ENCODE measurements at places on chromosomes 11 and 22.
A peak's percentile ranks its signal among the peaks of the same experiment; 100 is the strongest.

DNA sequence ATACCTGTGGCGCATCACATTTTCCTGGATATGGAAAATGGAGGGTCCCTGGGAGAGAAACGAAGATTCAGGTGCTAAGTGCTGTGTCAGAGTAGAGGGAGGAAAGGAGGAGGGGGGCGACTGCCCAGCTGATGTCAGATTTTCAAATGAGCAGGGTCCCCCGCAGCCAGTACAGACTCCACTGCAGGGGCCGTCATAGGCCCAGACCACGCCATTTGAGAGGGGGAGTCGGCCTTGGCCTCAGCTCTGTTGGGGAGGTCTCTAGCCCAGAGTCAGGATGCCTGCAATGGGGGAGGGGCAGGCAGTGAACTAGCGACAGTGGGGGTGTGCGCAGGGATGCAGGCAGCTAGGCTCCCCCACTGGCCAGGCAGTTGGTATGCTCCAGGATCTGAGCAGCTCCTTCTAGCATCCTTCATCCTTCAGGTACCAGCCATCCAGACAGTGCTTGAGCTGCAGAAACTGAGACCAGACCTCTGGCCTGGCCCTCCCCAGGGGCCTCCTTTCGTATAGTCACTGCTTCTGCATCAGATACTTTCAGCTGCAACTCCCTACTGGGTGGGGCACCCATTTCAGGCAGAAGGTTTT lies at the start of the genes BSCL2 and GNG3:
TSS of gene BSCL2 (minus strand) at position 148 of the 585 bp plus-strand sequence. CDS start 229 bp downstream, outside the sequence.
TSS of gene GNG3 (plus strand) at position 400 of the 585 bp plus-strand sequence. CDS start 620 bp downstream, outside the sequence.
- no peak for DNase-seq

- no peak for DNase-seq
Measured at GRCh38 chr11:11949482-11949881, 58.9 kb downstream of the DKK3 start.

- no peak for DNase-seq
Measured at GRCh38 chr22:47051441-47052071, 289.1 kb downstream of the TBC1D22A start.

DNA sequence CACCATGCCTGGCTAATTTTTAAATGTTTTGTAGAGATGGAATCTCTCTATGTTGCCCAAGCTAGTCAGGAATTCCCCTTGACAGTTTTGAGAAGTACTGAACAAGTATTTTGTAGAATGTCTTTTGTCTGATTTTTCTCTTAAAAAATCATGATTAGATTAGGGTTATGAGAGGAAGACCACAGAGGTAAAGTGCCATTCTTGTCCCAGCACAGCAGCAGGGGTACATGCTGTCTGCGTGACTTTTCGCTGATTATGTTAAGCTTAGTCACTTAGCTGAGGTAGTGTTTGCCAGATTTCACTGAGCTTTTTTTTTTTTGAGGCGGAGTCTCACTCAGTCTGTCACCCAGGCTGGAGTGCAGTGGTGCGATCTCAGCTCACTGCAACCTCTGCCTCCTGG lies 13.6 kb upstream of the NUP160 start:
- no peak for DNase-seq

DNA sequence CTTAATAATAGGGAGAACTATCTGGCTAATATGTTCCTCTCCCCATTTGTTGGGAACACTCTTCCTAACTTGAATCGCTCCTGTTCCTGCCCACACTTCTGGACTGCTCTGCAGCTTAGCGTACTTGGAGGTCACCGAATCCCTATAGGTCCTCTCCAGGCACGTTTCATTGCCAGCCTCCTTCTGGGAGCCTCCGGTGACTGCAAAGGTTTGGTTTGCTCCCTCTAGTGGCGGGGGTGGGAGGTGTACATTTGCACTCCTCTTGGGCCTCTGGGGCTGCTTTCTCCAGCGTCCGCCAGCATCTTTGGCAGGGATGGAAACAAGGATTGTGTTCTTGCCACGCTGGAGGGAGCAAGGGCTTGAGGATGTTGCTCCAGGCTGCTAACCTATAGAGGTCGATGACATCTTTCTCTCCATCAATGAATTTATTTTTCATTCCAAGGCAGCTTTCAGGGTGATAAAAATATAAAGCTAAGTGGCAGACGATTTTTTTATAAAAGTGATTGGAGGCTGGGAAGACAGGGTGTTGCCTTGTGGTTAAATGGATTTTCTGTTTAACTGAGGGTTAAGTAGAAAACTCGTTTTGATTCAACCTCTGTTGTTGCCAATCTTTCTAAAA lies 48.7 kb downstream of the TSPAN18 start:
- DNase-seq = peak; percentile 79

DNA sequence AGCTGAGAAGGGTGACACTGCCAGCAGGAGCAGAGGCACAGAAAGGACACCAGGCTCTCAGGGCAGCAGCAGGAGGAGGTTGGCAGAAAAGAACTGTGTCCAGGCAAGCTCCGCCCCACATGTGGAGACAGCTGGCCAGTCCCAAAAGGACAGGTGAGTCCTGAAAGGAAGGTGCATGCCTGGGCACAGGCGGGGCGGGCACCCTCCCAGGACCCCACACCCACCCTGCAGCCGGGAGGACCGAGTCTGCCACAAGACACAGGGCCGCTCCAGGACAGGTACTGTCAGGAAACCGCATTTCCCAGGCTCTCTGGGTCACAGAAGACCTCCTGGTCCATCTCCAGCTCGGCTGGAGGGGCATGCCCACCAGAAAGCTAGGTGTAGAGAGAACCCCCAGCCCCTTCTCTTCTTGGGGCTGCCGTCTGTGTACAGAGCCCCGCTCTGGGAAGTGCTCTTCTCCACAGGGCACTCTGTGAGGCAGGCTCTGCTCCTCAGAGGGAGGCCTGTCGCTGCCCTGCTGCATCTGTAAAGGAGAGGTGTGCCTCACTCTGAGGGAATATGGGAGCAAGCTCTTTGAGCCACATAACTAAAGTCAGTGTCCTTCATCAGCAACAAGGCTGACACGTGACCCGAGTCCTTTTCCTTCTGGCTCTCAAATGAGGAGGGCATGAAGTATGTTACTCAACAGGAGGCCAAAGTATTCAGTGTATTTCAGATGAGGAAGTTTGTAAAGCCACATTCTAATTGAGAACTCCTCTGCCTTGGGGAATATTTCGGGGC lies 50.5 kb downstream of the CLTCL1 start:
- DNase-seq = no peak

DNA sequence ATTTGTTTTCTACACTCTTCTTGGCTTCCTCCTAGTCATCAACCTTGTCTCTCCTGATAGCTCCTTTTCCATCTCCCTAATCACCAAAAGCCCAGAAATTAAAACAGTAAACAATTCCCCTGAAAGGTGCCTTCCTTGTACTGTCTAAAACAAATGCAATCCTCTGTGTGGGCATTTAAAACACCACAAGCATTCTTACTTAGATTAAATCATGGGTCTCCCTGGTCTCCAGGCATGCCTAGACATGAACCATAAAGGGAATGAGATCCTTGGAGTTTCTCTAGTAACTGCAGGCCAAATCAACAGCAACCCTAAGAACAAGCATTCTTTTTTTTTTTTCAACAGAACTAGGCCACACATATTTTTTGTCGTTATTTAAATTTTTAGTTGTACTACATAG lies 1.9 kb downstream of the BTG4 start:
- no peak for DNase-seq

- no peak for DNase-seq
Measured at GRCh38 chr11:125170001-125170509, 5.5 kb downstream of the PKNOX2 start.

DNA sequence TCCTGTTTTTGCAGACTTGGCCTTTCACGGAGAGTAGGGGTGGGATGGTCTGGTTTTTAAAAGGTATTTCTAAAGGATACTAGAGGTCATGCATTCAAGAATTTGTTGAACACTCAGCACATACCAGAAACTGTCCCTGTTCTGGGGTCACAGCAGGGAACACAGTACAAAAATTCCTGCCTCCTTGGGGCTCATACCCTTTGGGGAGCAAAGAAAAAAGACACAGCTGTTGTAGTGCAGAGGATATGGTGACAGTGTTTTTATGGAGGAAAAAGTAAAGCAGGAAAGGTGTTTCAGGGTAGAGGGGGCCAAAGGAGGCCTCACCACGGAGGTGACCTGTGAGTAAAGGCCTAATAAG lies 8.4 kb downstream of the SLC3A2 start:
- DNase-seq = no peak

DNA sequence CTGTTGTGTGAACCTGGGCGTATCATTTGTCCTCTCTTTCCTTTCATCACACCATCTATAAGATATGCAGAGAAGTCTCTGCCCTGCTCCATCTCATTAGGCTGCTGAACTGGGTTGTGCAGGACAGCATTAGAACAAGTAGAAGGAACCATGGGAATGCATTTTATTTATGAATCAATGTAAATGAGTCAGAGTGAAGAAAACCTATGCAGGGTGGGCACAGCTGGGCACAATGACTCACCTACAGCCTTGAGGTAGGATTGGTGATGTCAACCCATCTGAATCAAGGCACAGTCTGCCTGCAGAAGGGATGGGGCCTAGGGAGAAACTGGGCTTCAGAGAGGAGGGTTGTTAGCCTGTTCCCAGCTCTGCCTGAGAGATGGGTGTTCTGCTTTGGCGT lies 123.4 kb downstream of the CSNK2A3 start:
- DNase-seq = no peak

GRCh38 chr11:72599325-72600117 lies 74.7 kb downstream of the PDE2A start:
- DNase-seq = no peak

DNA sequence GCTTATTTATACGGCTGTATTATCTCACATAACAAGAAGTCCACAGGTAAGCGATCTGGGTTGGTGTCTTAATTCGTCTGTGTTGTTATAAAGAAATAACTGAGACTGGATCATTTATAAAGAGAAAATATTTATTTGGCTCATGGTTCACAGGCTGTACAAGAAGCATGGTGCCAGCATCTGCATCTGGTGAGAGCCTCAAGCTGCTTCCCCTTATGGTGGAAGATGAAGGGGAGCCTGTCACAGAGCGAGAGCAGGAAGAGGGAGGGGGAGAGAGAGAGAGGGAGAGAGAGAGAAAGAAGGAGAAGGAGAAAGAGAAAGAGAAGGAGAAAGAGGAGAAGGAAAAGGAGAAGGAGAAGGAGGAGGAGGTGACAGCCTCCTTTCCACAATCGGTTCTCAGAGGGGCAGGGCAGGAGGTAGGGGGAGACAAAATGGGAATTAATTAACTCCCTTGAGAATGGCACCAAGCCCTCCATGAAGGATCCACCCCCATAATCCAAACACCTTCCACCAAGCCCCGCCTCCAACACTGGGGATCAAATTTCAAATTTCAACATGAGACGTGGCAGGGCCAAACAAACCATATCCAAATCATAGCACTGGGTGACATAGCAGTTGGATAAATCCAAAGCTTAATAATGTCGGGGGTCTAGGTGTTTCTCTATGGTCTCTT lies 15.0 kb upstream of the TRIM44 start:
- DNase-seq = no peak

GRCh38 chr11:62560566-62561103 lies 13.1 kb downstream of the EEF1G start:
- DNase-seq = peak; percentile 83
